ENCODE measurements at places on chromosomes 12 and 14.

DNA sequence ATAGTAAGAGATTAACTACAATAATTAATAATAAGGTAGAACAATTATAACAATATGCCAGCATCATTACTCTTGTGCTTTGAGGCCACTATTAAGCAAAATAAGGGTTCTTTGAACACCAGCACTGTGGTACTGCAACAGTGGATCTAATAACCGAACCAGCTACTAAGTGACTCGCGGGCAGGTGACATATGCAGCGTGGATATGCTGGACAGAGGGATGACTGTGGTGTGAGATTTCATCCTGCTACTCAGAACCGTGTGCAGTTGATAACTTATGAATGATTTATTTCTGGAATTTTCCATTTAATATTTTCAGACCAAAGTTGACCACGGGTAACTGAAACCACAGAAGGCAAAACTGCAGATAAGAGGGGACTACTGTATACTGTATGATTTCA, 34.4 kb downstream of the BMAL2 start:
- DNase-seq: no peak

- no peak for DNase-seq
Measured at GRCh38 chr14:69863083-69863482, 16.1 kb upstream of the SMOC1 start.

DNA sequence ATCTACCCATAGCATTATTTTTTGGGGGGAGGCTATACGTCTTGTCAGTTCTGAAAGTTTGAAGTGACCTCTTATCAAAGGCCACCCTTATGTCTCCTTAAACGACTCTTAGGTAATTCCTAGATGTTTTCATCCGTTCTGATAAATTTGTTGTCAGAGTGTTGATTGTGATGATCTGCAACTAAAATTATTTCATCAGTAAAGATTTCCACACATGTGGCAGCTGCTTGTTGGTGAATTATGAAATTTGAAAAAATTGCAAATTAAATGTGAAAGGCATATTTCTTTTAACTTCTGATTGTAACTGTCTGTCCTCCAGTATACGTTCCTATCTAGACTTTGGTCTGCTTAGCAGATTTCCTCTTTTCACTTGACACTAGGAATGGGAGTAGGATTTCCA, 1.4 kb downstream of the ADIPOR2 start:
- no peak for DNase-seq

GRCh38 chr12:29733060-29733459, 50.7 kb downstream of the TMTC1 start:
- DNase-seq: no peak

- DNase-seq: no peak
Measured at GRCh38 chr14:58082491-58083098, 69.4 kb downstream of the ARMH4 start.

- DNase-seq: peak; percentile 56
Measured at GRCh38 chr12:40622246-40622838, 69.9 kb upstream of the CNTN1 start.

- DNase-seq: no peak
Measured at GRCh38 chr12:75864161-75864560, 167.4 kb downstream of the PHLDA1 start.

- DNase-seq: no peak
Measured at GRCh38 chr12:57497223-57498131, 9.6 kb downstream of the MARS1 start.

- no peak for DNase-seq
Measured at GRCh38 chr12:94603434-94604365, 46.7 kb downstream of the TMCC3 start.

DNA sequence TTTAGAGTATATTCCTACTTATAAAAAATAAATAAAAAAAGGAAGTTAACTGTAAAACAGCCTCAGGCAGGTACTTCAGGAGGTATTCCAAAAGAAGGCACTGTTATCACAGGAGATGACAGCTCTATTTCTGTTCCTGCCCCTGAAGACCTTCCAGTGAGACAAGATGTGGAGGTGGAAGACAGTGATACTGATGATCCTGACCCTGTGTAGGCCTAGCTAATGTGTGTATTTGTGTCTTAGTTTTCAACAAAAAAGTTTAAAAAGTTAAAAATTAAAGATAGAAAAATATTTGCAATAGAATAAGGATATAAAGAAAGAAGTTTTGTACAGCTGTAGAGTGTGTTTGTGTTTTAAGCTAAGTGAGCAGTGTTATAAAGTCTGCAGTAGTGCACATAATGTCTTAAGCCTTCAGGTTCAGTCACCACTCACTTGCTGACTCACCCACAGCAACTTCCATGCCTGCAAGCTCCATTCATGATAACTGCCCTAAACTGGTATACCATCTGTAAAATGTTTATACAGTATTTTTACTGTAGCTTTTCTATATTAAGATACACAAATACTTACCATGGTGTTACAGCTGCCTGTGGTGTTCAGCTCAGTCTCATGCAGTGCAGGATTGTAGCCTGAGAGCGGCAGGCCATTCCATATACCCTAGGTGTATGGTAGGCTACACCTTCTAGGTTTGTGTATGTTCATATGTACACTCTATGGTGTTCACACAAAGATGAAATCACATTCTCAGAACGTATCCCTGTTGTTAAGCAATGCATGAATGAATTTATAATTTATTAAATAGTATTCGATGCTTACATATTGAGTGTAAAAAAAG, 121.1 kb downstream of the ANO6 start:
- no peak for DNase-seq

GRCh38 chr12:89179983-89180382, 172.3 kb downstream of the DUSP6 start:
- no peak for DNase-seq

DNA sequence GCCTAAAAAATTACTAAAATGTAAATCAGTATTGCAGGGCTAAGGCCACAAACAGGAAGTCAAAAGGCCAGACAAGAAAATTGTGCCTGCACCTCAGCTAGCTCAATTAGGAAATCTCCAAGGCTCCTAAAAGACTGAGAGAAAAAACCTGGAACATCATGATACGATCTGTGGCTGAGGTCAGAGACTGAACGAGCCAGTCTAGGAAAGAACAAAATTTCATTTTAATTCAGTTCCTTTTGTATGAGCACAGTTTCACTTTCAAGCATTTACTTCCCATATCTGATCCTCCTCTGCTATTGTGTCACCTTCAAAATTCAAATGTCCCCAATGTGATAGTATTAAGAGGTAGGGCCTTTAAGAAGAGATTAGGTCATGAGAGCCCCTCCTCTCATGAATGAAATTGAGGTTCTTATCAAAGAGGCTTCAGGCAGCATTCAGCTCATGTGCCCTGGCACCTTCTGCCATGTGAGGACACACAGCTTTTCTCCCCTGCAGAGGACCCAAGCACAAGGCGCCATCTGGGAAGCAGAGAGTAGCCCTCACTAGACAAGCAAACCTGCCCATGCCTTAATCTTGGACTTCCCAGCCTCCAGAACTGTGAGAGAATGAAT, 14.8 kb downstream of the PRKAB1 start:
- no peak for DNase-seq

DNA sequence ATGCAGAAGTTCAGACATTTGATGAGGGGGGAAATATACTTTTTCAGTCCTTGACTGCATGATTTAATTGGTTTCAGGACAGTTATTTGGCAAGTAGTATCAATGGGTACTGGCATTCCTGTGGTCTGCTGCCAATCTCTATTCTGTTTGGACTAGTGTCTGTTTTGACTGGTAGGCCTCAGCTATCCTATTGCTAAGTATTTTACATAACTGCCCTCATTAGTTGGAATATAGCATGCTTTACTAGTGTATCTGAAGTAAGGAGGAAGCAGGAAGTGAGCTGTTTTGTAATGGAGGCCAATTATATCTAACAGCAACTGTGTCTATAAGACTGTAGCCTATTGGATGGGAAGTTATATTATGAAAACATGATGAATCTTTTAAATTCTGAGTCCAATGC, 104.3 kb downstream of the FLRT2 start:
- DNase-seq: no peak

- no peak for DNase-seq
Measured at GRCh38 chr12:16323638-16324037, 23.8 kb upstream of the MGST1 start.

GRCh38 chr14:32513571-32514009, 184.5 kb downstream of the AKAP6 start:
- DNase-seq: no peak

- DNase-seq: no peak
Measured at GRCh38 chr12:2537868-2538541, 256.8 kb upstream of the FKBP4 start.

- no peak for DNase-seq
Measured at GRCh38 chr12:51865757-51866270, 17.3 kb upstream of the FIGNL2 start.

DNA sequence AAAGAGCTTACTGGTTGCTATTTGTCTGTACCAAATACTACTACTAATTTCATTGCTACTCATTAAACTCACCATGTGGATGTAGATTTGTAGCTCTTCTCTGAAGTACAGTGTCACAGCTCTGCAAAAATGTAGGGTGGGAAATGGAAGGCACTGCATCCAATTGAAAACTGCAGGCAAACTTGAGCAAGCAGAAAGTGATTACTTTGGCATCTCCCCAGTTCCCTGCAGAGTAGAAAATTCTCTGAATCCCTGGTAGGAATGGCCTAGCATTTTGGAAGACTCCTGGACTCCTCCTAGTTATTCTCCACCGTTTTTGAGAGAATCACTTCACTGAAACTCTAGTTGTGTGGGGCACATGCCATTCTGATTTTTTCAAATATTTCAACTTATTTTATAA, 239.1 kb downstream of the DIO2 start:
- no peak for DNase-seq

DNA sequence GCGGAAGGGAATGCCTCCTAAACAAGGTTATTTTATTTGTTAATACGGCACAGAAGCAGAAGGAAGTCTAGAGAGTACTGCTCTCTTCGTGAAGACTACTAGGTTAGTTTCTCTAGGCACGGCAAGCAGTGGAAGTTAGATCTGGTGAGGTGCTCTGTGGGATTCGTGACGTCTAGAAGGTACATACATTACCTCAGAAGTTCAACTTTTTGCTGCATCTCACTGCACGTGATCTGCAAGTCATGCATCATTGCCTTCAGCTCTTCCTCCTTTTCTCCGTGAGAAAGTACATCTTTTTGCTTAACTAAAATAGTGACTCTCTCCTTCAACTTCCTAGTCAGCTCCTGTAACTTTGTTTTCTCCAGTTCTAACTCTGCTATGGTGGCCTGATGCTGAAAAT, 74.7 kb downstream of the NIN start:
- no peak for DNase-seq

DNA sequence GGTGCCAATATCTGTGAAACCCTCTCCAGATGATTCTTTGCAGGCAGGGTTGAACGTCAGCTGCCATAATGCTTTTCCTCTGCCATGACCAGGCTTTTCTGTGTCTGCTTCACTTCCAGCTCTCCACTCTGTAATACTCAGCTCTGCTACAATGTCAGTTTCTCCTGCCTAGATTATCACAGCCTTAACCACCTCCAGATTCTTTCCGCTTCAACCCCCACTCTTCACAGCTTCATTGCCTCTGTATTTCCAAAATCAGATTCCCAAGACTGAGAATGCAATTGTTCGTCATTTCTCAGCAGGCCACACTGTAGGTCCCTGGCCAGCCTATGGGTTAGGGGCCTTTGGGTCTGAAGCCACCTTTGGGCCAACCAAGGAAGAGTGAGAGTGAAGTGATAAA, 73.7 kb upstream of the SCN8A start:
- no peak for DNase-seq

DNA sequence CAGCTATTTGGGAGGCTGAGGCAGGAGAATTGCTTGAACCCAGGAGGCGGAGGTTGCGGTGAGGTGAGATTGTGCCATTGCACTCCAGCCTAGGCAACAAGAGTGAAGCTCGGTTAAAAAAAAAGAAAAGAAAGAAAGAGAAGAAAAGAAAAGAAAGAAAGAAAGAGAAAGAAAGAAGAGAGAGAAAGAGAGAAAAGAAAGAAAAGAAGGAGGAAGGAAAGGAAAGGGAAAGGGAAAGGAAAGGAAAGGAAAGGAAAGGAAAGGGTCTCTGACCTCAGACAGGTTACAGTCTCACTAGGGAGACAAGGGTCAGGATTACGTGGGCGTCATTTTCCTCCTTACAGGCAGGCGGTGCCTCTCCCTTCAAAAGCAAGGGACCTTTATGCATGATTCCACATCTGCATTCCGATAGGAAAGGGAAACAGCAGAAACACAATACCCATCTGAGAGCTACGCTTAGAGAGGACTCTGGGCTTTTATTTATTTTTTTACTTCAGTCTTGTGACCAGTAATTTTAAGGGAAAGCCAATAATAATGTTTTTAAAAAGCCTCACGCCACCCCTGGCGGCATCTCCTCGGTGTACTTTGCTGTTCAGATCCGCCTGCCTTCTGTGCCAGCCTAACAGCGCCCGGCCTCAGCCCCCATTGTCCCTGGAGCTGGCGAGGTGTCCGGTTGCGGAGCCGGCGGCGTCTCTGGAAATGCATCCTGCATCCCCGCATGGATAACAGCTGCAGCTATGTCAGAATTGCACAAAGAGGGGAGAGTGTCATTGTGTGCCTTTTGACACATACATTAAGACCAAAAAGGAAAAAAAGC, 945 bp upstream of the HIP1R start:
- DNase-seq: peak; percentile 64

- no peak for DNase-seq
Measured at GRCh38 chr12:77590306-77590705, 240.4 kb upstream of the NAV3 start.
